Activated naive CD4-positive, alpha-beta T cell treated with anti-CD3 and anti-CD28 coated beads, Interleukin-2, amount 50 U/mL, for 72 hours (primary cell): ENCODE measurements at places on chromosomes 12 and 14.

DNA sequence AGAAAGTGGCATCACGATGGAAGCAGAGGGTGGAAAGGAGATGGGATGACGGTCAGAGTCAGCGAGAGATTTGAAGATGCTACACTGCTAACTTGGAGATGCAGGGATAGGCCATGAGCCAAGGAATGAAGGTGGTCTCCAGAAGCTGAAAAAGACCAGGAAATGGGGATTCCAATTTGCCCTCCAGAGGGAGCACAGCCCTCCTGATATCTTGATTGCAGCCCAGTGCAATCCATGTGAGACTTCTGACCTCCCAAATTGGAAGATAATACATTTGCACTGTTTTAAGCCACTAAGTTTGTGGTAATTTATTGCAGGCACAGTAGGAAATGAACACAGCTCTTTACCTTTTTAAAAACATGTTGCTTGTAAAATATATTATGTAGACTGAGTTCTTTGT lies 549.5 kb downstream of the VRK1 start:
- no peak for DNase-seq

GRCh38 chr12:65946821-65947220 lies 122.5 kb downstream of the HMGA2 start:
- DNase-seq: no peak

GRCh38 chr14:34843011-34843554 lies 32.1 kb downstream of the BAZ1A start:
- peak; percentile 23 for DNase-seq

GRCh38 chr12:51390457-51390856 lies 749 bp downstream of the GALNT6 start:
- DNase-seq: no peak

GRCh38 chr14:92633274-92633616 lies 115.2 kb downstream of the LGMN start:
- no peak for DNase-seq

DNA sequence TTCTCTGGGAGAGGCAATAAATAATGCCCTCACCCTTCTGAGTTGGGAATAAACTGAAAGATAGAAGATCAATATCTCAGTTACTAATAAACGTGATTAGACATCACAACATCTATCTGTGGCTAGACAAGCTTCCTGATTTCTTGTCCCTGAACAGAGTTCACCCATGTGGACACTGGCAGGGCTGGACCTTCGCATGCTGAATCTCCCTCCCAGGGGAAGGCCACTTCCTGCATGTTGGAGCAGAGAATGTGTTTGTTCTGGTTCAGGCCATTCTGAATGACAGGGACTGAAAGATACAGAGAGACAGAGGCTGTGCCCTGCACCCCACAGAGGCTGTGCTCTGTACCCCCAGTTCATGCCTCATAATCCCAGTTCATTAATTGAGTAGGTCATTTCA lies 132.6 kb downstream of the SLC38A1 start:
- DNase-seq: no peak

DNA sequence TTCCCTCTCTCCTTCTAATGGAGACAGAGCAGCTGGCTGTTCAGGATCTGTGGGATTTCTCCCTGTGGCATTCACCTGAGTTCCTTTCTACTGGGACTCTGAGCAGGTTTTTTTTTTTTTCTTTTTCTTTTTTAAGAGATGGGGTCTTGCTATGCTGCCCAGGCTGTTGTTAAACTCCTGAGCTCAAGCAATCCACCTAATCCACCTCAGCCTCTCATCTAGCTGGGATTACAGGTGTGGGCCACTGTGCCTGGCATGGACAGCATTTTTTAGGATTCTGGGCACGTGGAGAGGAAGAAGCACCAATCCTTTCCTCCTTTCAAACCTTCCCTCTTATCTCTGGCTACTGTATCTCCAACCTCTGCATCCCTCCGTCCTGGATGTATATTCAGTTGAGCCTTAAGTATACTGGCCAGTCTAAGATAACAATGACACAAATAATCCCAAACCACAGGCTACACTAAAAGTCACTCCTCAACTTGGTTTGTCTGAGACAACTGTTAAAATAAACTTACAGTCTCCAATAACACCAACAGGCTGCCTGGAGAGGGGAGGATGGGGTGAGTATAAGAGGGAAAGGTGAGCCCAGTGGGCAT lies 16.4 kb upstream of the CELA1 start:
- DNase-seq: no peak

- no peak for DNase-seq
Measured at GRCh38 chr14:31543969-31544799, 17.0 kb upstream of the NUBPL start.

DNA sequence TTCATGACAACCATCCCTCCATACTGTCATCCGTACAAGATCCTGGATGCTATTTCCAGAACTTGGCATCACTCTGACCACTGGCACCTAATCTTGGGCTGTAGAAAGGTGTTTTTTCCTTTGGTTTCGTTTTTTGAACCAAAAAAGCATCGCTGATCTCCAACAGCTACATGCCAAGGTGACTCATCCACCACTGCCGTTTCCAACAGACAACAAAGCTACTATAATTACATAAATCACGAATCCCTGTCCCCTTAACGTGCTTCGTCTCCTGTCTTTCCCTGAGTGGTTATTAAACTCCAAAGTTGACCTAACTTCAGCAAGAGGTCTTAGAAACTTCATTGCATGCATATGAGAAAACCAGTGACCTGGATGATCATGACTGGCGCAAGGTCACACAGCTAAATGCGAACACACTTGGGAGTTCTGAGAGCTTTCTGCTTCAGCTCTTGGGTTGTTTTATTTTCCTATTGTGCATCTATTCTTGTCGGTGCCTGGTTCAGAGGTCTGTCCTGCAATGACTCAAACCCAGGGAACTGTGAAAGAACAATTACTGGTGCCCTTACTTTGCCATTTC lies 99.9 kb downstream of the PPM1H start:
- DNase-seq: no peak

GRCh38 chr14:35378425-35379233 lies 25.9 kb downstream of the NFKBIA start:
- DNase-seq: no peak

GRCh38 chr14:87179936-87180335 lies 813.0 kb downstream of the GALC start:
- no peak for DNase-seq

DNA sequence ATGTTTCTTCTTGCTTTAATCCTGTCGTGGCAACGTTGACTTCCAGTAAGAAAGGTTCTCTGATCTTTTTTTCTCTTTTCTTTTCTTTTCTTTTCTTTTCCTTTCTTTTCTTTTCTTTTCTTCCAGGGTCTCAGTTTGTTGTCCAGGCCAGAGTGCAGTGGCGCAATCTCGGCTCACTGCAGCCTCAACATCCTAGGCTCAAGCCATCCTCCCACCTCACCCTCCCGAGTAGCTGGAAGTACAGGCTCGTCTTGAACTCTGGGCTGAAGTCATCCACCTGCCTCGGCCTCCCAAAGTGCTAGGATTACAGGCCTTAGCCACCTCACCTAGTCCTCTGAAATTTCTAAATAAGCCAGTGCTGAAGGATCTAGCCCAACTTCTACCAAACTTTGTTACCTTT lies 1.3 kb upstream of the MAP3K9 start:
- no peak for DNase-seq

DNA sequence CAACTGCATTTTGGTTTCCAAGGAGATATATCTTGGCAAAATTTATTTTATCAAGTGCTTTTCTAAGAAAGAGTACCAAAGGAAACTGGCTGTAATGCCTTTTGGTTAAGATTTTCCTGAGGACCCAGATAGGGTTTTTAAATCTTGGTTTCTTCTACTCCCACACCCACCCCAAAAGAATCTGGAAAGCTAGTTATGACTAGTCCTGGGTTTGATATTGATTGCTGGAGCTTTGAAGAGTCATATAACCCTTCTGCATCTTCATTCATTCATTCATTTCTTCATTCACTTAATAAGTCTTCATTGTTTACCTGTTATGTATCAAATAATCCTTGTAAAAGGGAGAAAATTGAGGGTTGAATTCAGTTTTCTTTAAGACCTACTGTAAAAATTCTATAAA lies 425.2 kb downstream of the PCNX1 start:
- no peak for DNase-seq

DNA sequence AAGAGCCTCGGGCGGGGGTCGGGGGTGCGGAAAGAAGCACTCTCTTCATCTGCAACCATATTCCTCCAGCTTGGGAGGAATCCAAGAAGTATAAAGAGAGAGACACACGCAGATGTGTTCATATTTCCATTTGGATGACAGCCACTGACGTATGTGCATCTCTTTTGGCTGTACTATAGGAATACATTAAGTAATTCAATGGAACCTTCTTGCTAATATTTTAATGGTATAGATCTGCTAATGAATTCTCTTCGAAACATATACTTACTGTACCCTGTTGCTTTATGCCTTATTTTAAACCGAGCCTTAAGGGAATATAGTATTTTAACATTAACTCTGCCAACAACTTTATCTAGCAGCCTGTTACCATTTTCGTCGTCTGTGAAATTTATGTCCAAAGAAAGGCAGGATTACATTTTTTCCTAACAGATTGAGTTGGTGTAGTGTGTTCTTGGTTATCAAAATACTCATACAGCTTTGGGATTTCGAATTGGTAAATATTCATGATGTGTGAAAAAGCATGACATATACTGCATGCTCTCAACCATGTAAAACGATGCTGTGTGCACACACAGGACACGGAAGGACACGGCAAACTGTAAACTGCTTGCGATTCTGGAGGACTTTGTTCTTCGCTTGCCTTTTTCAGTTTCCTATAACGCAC lies 84.5 kb downstream of the CCDC88C start:
- DNase-seq: no peak

DNA sequence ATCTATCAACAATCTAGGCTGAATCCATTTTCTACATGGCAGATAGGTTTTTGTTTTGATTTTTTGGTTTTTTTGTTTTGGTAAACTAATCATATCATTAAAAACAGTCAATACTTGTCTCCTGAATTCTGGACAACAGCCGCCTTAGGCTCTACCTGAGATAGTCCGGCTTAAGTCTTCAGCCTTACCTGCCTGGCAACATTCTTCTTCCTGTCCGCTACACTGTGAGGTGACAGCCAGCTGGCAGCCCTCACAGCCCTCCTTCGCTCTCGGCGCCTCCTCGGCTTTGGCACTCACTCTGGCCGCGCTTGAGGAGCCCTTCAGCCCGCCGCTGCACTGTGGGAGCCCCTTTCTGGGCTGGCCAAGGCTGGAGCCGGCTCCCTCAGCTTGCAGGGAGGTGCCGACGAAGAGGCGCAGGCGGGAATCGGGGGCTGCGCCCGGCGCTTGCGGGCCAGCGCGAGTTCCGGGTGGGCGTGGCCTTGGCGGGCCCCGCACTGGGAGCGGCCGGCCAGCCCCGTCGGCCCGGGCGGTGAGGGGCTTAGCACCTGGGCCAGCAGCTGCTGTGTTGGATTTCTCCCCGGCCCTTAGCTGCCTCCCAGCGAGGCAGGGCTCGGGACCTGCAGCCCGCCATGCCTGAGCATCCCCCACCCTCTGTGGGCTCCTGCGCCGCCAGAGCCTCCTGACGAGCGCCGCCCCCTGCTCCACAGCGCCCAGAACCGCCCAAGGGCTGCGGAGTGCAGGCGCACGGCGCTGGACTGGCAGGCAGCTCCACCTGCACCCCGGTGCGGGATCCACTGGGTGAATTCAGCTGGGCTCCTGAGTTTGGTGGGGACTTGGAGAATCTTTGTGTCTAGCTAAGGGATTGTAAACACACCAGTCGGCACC lies 49.0 kb downstream of the MDGA2 start:
- no peak for DNase-seq

GRCh38 chr12:95633049-95633731 lies 81.9 kb upstream of the USP44 start:
- DNase-seq: no peak

DNA sequence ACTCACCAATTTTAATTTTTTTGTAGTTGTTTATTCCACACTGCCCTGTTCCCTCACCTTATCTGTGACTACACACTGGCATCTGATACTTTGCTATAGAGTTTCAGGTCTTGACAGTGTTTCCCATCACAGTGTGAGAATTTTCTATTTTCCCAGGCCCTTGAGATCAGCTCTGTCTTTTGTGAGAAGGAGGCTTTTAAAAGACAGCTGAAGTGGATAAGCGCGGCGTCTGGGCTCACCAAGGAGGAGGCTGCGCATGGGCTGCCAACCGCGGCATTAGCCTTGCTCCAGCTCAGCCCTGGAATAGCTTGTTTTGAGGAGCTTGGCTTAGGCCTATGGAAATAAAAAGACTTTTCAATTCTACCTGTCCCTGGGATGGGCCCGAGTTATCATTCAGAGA lies 181.3 kb downstream of the RMST start:
- DNase-seq: no peak

DNA sequence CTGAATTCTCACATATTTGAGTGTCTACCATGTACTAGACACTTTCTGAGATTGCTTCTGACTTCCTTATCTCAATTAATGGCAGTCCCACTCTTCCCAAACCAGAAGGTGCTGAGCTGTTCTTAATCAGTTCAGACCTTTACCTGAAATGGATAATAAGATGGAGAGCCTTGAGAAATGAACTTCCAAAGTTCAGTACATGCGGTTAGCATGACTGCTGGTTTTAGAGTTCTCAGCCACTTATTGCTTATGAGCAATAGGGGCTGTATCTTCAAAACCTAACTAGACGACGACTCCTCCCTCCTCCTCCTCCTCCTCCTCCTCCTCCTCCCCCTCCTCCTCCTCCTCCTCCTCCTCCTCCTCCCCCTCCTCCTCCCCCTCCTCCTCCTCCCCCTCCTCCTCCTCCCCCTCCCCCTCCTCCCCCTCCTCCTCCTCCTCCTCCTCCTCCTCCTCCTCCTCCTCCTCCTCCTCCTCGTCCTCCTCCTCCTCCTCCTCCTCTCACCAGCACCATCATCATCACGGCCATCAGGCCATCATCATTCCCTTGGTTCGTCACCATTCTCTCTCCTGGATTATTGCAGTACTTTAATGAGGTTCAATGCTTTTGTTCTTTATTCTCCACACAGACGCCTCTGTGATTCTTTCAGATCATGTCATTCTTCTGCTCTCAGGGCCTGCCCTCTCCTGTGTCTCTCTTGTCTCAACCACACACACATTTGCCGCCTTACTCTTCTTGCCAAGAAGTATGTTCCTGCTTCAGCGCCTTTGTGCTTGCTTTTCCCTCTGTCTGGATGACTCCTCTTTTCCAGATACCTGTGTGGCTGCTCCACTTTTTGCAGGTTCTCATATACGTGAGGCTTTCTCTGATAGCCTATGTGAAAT lies 2.7 kb downstream of the PCNX1 start:
- no peak for DNase-seq

- DNase-seq: no peak
Measured at GRCh38 chr14:99534333-99534732, 53.1 kb downstream of the CCNK start.

GRCh38 chr14:74262076-74262475 lies 22.8 kb downstream of the VSX2 start:
- DNase-seq: no peak

GRCh38 chr12:46970636-46971035 lies 108.8 kb upstream of the PCED1B start:
- no peak for DNase-seq

- DNase-seq: no peak
Measured at GRCh38 chr12:15937902-15938301, 26.8 kb downstream of the DERA start.
